ENCODE measurements at places on chromosomes 5 and 9.
A peak's percentile ranks its signal among the peaks of the same experiment; 100 is the strongest.

- no peak for DNase-seq
Measured at GRCh38 chr9:24342457-24342856, 203.2 kb downstream of the IZUMO3 start.

- DNase-seq: no peak
Measured at GRCh38 chr5:84237126-84237525, 147.6 kb downstream of the EDIL3 start.

GRCh38 chr5:128453121-128453520 is 84.9 kb downstream of the FBN2 start:
- no peak for DNase-seq

- DNase-seq: no peak
Measured at GRCh38 chr5:98588215-98588614, 185.2 kb upstream of the RGMB start.

- DNase-seq: no peak
Measured at GRCh38 chr9:38018958-38019602, 49.9 kb downstream of the SHB start.

DNA sequence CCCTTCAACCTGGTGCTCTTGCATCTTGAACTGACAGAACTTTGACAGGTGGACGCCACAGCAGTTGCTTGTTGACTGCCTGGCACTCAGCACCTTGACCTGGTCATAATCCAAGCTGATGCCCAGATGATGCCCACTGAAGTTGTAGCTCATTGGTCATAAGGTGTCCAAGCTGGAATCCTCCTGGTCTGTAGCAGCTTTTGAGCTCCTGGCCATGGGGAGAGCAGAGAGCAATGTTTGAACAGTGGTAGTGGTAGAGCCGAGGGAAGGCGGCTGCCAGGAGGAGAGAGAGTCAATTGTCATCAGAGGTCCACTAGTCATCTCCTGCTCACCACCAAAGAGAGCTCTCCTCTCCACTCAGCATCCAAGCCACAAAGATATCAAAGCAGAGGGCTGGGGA is 23.3 kb downstream of the CSF2 start:
- DNase-seq: no peak

DNA sequence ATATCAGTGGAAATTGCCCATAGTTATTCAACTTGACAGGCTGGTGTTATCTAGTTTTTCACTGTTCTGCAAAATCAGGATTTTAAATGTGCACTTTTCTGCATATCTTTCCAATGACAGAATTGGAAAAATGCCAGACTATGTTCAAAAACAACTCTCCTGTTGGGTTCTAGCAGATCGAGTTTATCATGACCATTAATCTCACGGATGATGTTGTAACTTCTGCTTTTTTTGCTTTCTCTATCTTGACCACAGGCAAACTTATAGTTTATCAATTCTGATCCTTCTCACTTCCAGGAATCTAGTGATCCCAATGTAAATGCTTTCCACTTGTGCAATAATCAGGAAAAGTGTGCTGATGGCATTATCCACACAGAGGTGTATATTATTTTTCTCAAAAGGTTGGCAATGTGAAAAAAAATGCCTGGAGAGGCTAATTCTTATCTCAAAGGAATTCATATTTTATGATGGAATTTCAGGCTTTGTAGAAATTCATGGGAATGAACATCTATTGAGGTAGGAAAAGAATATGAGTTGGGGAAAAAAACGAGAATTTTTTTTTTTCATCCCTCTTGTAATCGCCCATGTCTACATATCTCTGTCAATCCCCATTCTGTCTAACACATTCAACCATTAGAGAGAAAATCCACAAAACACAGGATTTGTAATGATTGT is 73.6 kb upstream of the DAB2 start:
- no peak for DNase-seq

DNA sequence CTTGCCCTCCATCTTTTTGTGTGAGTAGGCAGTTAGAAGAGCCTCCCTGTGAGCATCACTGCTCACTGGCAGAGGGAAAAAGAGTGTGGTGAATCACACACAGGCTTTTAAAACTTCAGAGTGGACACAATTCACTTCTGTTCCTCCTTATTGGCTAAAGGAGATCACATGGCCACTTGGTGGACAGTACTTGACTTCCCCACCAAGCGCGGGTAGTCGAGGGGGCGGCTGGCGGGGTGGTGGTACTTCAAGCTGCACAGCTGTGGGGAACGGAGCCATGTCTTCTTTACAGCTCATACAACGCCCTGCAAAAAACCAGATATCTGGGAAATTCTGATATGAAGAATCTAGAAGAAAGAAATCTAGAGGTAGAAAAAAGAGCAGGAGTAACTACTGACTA is 95.4 kb downstream of the PAM start:
- no peak for DNase-seq

- no peak for DNase-seq
Measured at GRCh38 chr5:71522151-71522550, 65.0 kb upstream of the MCCC2 start.

DNA sequence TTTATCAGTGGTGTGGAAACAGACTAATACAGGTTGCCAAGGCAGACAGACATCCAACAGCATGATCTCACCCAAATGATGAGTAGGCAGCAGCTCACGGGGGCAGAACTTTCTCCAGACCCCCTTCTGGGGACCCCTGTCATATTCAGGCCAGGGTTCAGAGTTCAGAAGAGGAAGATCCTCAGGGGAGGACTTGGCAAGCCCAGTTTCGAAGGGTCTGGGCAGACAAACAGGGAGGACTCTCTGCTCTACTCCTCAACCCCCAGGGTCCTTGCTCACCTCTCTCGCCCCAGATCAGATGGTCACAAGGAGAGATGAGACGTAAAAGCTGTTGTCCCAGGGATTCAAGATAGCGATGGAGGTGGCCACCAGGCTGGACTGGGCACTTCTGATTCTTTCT is 215.1 kb upstream of the MVB12B start:
- no peak for DNase-seq

- peak; percentile 18 for DNase-seq
Measured at GRCh38 chr9:75265525-75265972, 177.2 kb downstream of the OSTF1 start.

- DNase-seq: no peak
Measured at GRCh38 chr9:93262537-93263310, 78.8 kb downstream of the WNK2 start.

GRCh38 chr9:75181750-75182149 is 93.4 kb downstream of the OSTF1 start:
- no peak for DNase-seq

DNA sequence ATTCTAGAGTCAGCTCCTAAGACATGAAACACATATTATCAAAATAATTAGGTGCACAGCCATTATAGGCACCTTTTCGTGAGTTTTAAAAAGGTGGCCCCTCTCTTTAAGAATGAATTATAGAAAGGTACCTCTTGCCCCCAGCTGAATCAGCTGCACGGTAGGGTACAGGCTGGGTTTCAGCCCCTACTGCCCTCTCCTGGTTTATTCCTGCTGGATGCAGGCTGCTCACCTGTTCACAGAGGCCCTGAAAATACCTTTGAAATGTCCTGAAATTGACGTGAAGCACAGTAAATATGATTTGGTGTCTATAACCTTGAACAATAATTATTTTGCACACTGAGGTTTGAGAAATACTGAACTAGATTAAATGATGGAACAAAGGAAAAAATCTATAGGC is 504.8 kb upstream of the SGCD start:
- no peak for DNase-seq

GRCh38 chr9:135765416-135765815 is 63.4 kb downstream of the KCNT1 start:
- DNase-seq: no peak

- peak; percentile 36 for DNase-seq
Measured at GRCh38 chr9:87812375-87813118, 70.1 kb upstream of the SPATA31E1 start.

DNA sequence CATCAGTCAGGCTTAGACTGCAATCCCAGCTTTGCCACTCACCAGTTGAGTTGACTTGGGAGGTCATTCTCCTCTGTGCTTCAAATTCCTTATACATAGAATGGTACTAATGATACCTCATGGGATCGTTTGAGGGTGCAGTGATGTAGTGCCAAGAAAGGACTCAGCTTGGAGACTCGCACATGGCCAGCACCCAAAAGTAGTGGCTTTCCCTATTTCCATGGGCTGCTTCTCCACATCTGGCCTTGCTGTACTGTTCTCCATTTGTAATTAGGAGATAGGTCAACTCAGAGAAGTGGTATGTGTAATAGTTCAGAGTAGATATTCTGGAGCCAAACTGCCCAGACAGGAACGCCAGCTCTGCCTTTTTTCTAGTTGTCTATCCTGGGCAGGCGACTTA is 5.5 kb downstream of the CCL19 start:
- no peak for DNase-seq

DNA sequence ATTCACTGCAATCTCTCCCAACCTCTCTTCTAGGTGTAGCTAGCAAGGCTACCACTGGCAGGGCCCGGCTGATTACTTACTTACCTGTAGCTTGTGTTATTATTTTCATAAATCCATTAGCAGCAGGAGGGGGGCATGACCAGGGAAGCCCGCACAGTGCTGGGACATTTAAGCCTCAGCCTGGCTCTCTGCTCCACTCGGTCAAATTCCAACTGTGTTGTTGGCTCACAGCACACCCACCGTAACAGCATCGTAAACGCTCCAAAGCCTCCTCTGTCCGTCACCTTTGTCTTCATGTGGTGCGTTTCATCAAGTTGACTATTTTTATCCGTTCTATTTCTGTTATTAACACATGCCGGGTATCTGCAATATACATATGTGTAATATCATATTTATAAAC is 264.7 kb downstream of the NSG2 start:
- no peak for DNase-seq

DNA sequence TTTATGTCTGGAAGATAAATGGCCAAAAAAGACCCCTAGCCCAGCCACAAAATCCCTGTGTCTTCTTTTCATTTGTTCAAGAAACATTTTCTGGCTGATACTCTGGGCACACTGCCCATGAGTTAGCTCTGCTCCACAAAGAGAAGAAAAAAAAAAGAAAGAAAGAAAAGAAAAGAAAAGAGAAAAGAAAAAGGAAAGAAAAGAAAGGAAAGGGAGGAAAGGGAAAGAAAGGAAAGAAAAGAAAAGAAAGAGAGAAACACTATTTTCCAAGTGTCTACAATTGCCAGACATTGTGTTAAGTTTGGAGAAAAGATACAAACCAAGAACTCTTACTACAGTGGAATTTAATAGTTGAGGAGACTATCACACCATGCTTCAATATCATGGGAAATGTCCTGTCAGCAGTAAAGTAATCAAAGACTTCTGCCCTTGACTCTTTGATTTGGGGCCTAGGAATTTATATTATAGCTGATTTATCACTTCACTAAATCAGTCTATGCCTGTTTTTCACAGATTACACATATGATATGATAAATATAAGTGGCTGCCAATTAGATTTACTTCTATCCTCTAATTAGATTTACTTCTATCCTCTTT is 3.0 kb downstream of the TRMO start:
- no peak for DNase-seq

GRCh38 chr9:75607521-75607920 is 283.0 kb upstream of the PCSK5 start:
- DNase-seq: no peak

GRCh38 chr9:89711866-89712265 is 107.1 kb downstream of the GADD45G start:
- DNase-seq: no peak

- no peak for DNase-seq
Measured at GRCh38 chr9:107710953-107711352, 221.4 kb upstream of the KLF4 start.

GRCh38 chr5:150499437-150499956 is 8.4 kb upstream of the NDST1 start:
- no peak for DNase-seq

GRCh38 chr5:72369711-72370110 is 49.5 kb downstream of the PTCD2 start:
- no peak for DNase-seq

DNA sequence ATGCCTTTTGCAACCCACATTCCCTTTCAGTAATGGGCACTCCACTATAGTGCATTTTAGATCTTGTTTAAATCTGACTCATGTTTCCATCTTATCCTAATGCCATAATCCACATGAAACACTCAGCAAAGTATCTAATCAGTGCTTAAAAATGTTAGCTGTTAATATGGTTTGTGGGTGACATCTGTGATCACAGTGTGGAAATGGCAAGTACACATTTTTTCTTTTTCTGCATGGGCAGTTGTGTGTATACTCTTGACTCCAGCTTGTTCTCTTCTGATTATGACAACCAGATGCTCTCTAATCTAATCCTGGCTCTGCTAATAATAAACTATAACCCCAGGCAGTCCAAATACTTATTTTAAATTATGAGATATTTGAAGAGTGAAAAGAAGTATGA is 103.3 kb downstream of the EDIL3 start:
- no peak for DNase-seq

DNA sequence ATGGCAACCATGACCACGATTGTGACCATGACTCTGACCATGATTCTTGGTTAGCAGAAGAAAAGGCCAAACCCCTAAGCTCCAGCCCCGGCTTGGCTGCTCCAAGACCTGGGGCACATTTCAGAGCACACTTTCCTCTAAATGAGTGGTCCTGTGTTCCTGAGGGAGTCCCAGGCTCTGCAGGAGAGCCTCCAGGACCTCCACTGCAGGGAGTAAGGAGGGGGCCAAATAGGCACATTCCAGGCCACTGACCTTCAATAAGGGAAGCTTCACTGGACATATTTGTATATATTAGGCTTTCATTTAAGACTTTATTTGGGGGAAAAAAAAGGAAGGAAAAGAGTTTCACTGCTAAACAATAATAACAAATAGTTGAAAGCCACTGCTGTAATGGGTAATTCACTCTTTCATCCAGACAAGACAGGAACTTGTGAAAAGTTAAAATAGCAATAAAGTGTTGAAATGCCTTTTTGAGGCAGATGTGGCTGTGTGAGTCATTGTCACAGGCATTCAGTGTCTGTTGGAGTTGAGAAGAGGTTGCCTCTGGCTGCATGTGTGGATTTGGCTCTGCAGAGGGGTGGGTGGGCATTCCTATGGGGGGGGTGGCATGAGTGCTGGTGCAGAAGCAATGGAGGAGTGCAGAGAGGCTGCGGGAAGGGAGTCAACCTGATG is 63.9 kb upstream of the TGFBR1 start:
- no peak for DNase-seq

- no peak for DNase-seq
Measured at GRCh38 chr9:87872079-87872624, 10.5 kb upstream of the SPATA31E1 start.

- DNase-seq: no peak
Measured at GRCh38 chr5:177270653-177271052, 32.9 kb downstream of the RAB24 start.

DNA sequence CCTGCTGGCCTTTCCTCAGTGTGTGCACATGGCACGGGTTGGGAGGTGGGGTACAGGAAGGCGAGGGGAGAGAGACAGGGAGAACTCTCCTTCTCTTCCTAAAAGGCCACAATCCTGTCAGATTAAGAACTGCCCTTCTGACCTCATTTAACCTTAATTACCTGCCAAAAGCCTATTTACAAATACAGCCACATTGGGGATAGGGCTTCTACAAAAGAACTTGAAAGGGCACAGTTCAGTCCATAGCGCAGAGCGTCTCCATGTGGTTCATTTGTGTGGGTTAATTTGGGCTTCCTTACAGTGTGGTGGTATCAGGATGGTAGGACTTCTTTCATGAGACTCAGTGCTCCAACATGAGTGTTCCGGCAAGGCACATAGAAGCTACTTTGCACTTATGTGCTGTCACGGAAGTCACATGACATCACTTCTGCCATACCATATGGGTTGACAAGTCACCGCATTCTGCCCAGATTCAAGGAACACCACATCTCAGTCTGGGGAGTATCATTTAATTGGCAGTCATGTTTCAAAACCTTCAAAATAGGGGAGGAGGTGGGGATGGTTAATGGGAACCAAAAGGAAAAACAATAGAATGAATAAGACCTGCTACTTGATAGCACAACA is 46.8 kb downstream of the NLN start:
- no peak for DNase-seq

All from stimulated activated CD4-positive, alpha-beta T cell treated with anti-CD3 and anti-CD28 coated beads, Interleukin-4, amount 100 ng/mL, for 1 hour (primary cell).